ENCODE measurements at places on chromosomes 1 and 21.

- DNase-seq = no peak
Measured at GRCh38 chr1:215003686-215004085, 78.9 kb upstream of the KCNK2 start.

- no peak for DNase-seq
Measured at GRCh38 chr1:235503403-235504121, 690 bp downstream of the B3GALNT2 start.

DNA sequence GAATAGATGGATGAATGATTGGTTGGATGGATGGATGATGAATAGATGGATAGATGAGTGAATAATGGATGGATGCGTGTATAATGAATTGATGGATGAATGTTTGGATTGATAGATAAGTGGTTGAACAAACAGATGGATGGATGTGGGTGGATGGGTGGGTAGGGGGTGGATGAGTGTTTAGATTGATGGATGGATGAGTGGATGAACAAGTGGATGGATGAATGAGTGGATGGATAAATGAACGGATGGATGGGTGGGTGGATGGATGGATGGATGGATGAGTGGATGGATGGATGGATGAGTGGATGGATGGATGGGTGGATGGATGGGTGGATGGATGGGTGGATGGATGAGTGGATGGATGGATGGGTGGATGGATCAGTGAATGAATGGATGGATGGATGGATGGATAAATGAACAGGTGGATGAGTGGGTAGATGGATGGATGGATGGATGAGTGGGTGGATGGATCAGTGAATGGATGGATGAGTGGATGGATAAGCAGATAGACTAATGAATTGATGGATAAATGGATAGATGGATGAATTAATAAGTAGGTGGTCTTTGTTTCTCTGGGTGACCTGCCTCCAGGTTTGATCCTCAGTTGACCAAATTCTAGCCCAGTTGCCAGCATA lies 64.3 kb downstream of the SPSB1 start:
- no peak for DNase-seq

DNA sequence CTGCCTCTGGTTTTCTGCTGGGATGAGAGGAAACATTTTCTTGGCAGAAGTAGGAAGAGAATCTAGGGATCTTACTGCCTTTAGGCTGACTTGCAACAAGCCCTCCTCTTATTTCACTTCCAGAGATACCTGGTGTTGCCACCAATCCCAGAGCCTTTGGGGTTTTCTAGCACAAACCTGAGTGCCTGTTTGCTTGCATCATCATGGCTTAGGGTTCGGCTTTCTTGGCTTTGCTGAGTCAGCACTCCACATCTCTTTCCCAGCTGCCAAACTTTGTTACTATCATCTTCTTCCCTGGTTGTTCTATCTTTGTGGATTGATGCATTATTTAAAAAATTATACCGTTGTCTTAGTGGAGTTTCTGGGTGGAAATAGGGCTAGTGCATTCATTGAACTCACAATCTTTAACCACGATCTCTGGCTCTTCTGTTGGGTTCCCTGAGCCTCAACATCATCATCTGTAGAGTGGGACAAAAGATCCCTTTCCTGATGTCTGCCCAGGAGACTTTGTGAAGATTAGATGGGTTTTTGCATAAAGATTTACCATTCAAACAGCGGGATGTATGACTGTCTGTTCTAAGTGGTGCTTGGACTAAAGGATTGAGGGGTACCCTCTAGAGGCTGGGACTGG lies 76.6 kb upstream of the SELENON start:
- no peak for DNase-seq

DNA sequence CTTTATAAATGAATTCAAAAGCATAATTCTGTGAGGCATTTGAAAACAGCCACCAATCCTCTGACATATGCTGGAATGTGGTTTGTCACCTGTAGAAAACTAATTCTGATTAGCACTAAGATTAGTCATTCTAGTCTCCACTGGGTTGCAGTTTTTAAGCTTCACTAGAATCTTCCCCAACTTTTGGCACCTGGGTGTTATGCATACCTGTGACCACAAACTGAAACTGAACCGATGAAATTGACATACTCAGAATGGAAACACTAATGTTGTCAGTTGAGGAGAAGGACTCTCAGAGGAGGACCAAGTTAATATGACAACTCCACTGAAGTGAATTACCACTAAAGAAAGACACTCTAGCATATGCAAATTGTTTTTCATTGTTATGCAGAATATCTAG lies 285.8 kb upstream of the NEGR1 start:
- DNase-seq = no peak

DNA sequence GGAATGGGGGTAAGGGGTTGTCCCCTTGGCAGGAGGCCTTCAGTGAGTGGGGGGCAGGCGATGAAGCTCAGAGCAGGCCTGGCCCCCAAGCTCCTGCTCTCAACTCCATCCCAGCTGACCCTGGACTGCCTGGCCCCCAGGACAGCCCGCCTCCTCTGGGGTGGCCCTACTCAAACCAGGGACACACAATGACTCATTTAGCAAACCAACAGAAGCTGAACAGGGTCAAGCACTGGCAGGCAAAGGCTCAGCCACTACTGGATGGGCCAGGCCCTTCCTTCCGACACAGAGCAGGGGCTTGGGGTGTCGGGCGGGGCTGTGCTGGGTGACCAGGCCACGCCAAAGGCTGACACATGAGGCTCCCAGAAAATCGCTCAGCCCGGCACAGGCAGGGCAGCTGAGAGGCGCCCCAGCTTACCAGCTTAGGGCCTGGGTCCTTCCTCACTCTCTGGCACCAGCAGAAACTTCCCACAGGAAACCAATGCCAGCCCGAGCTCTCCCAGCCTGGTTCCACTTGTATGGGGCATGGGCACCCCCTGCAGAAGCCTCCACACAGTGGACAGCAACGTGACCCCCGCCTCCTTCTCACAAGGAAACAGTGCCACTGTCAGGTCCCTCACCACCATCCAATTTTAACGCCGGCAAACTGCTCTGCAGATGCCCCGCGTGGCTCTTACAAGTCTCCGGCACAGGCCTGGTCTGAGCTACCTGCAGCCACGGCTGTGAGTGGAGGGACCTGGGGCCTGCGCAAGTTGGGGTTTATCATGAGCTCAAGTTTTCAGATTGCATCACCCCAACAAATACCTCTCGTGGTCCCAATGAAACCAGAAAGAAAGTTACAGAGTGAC lies 114.3 kb downstream of the NPHP4 start:
- DNase-seq = no peak

GRCh38 chr1:208763971-208764370 lies 519.8 kb upstream of the PLXNA2 start:
- DNase-seq = no peak

DNA sequence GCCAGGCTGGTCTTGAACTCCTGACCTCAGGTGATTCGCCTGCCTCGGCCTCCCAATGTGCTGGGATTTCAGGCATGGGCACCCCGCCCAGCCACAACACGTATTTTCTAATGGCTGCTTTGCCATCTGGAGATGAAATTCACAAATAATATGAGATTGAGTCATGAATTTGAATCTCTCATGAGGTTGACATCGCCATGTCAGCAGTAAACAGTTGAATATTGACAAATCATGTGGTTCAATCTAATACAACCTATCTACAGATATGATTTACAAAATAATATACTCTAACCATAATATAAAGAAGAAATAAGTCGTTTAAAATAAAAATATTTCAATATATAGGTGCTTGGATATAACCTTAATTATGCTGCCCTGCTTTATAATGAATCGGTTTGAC lies 42.1 kb downstream of the MYOM3 start:
- no peak for DNase-seq

DNA sequence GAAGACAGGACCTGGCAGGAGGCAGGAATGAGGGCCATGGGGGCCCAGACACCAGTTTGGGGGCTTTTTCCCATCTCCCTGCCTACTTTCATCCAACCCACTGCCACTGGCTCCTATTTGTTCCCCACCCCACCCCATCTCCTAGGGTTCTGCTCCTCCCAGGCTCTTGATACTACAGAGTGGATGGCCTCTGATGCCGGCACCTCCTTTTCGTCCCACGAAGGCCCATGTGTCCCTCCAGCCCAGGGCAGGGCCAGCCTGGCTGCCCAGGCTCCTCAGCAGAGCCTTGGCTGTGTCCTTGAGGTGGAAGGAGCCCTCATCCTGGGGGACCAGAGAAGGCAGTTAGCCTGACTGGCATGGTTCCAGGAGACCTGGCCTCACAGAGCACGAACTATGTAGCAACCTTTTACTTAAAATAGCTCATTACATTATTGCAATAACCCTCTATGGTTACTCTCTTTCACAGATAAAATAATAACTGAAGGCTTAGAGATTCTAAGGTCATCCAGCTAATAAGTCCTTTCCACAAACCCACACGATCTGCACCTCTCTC lies 3.5 kb downstream of the POMGNT1 start:
- no peak for DNase-seq

DNA sequence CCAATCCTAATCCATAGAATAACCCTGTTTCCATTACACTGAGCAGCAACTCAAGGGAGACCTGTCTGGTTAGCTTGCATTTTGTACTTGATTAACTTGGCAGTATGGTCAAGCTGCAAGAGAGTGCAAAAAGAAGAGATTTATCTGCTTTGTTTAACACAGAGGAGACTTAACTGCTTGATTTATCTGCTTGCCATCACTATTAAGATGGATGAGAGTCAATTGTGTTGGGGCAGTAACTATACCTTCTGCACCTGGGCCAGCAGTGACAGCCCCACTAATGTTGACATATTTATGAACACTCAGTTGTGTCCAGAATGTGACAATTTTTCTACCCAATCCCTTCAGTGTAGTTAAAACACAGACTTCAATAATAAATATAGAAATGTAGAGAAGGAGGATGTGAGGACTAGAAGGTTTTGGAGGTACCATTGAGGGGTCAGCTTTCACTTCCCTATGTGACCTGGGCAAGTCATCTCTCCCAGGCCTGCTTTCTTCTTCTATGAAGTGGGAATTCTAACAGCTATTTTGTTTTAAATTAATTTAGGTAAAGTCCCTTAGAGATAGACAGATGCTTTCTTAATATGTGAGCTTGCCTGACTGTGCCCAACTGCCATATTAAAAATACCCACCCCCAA lies 159.1 kb upstream of the KCNK2 start:
- no peak for DNase-seq

DNA sequence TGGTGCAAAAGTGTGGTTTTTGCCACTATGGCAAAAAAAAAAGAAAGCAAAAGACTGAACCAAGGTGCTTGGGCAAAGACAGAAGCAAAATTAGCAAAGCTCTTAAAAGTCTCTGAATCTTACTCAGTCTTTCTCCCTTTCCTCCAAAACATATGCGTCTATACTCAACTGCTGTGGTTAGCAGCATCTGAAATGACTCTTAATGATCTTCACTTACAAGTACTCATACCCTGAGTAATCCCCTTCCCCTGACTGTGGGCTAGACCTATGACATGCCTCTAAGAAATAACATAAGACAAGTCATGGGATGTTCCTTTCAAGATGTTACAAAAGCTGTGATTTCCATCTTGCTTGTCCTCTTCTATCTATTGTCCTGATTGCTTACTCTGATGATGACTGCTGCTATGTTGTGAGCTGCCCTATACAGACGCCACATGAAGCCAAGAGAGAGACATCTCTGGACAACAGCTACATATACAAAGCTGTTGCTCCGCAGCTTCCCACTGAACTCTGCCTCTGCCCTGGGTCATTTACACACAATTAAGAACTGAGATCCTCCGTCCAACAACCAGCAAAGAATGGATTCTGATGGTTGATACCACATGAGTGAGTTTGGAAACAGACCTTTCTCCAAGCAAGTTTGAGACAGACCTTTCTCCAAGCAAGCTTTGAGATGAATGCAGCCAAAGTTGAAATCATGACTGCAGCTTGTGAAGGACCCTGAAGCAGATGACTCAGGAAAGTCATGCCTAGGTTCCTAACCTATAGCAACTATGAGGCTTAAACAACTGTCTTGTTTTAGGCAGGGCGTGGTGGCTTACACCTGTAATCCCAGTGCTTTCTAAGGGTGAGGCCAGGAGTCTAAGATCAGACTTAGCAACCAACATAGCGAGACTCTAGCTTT lies 55.2 kb downstream of the PUM1 start:
- DNase-seq = no peak

- DNase-seq = no peak
Measured at GRCh38 chr1:109935451-109935900, 24.8 kb downstream of the CSF1 start.

DNA sequence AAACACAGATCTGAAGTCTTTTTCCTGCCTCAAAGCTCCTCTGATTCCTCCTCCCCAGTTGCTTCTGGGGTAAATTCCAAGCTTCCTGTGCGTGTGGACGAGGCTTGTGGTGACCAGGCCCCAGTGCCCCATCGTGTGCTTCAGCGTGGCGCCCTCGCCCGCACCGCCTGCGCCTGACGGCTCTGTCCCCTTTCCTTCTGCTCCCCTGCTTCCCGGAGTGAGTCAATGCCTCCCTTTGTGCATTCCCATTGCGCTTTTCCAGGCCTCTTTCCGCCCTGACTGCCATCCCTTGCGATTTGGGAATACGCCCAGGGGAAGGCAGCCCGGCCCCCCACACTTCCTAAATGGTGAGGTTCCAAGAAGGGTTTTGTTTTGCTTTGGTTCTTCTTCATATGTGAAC lies 36.3 kb downstream of the FAAP20 start:
- DNase-seq = no peak

DNA sequence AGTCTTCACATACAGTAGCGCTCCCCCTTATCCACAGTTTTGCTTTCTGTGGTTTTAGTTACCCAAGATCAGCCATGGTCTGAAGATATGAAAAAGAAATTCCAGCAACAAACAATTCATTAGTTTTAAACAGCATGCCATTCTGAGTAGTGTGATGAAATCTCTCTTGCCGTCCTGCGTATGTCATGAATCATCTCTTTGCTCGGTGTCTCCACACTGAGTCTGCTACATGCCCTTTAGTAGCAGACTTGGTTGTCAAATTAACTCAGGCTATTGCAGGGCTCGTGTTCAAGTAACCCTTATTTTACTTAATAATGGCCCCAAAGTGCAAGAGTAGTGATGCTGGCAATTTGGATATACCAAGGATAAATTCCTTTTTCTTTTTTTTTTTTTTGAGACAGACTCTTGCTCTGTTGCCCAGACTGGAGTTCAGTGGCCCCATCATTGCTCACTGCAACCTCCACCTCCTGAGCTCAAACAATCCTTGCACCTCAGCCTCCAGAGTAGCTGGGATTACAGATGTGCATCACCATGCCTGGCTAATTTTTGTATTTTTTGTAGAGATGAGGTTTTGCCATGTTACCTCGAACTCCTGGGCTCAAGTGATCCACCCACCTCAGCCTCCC lies 22.6 kb downstream of the PHACTR4 start:
- DNase-seq = no peak

DNA sequence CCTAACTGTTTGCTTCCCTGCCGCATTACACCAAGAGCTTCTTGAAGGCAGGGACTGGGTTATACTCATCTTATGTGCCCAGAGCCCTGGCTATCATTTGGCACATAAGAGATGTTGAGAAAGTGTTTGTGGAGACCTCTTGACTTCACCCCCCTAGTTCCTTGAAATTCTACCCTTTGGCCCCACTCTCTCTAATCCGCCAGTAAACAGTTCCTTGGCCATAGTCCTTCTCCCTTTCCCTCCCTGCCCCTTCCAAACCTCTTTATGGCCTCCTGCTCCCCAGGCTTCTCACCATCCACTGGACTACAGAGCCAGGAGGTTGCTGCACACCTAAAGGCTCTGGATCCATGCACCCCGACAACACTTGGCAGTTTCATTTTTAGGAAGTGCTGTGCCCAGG lies 1.5 kb upstream of the CDK18 start:
- no peak for DNase-seq

All from stimulated activated CD4-positive, alpha-beta T cell treated with anti-CD3 and anti-CD28 coated beads, TNF-alpha, amount 100 ng/mL, for 1 hour (primary cell).